ENCODE measurements at places on chromosomes 1 and 21.

DNA sequence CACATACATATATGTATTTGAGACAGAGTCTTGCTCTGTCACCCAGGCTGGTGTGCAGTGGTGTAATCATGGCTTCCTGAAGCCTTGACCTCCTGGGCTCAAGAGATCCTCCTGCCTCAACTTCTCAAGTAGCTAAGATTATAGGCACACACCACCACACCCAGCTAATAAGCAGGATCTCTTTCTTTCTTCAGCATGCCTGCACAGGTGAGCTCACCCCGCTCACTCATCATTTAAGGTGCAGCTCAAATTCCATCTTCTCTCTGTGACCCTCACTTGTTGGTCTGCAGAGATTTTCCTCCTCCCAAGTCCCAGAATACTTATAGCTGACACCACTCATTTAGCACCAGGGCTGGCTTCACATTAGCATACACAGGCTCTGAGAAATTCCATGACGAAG is 209.1 kb upstream of the MAP1LC3C start:
- DNase-seq, result no peak

DNA sequence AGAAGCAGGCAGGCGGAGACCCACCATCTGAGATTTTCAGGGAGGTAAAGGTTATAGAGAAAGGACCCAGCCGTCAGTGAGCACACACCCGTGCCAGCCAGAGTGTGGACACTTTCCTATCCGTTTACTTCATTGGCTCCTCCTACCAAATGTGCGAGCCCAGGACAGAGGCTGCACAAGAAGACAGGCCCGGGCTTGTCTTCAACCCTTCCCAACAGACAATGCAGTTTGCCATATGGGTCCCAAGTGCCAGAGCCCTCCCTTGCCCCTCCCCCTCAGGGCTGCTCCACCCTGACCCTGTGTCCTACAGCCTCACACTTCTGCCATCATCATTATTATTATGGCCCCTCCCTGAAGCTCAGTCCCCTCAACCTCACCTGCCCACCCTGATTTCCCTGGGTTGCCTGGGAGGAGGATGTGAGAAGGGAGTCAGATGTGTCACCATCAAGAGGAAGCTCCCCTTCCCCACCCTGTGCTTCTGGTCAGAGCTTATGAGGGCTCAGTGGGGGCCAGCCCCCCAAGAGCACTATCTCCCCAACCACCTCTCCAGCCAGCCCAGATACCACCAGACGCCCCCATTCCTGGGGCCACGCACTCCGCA is 9.4 kb downstream of the LAPTM5 start:
- DNase-seq, result no peak

- DNase-seq, result no peak
These were observed 22.3 kb downstream of the ZBTB8B start for GRCh38 chr1:32487182-32487581.

DNA sequence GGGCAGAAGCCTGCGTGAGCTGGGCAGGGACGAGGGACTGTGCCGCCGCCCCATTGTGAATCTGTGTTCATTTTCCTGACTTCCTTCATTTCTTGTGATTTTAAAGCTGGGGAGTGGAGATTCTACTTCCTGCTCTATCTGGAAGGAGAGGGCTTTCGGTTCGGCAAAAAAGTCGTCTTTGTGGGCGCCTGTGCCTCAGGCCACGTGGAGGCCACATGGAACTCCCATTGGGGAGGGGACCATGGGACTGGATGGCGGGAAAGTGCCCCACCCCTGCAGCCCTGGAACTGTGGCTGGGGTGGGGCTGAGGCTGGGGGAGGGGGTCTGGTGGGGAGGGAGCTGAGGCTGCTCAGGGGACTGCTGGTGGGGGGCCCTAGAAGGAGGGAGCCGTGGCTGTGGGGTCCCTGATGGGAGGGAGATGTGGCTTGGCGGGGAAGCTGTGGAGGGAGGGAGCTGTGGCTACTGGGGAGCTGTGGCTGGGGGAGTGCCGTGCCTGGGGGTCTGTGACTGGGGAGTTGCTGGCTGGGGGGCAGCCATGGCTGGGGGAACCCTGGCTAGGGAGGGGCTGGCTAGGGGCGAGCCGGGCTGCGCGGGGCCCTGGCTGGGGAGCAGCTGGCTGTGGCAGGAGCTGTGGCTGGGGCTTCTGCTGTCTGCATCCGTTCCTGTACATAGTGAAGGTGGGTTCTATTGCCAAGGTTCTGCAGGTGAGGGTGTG is 31.5 kb downstream of the COL18A1 start:
- DNase-seq, result no peak
